ENCODE measurements at places on chromosomes 13 and 19.
A peak's percentile ranks its signal among the peaks of the same experiment; 100 is the strongest.

DNA sequence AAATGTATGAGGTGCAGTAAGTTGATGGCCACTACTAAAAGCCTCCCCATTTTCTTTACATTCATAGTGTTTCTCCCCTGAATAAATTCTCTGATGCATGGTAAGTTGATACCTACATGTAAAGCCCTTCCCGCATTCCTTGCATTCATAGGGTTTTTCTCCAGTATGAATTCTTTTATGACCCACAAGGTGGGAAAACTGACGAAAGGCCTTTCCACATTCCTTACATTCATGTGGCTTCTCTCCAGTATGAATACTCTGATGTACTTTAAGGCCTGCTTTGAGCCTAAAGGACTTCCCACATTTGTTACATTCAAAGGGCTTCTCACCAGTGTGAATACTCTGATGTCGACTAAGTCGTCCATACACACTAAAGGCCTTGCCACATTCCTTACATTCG lies 20.5 kb downstream of the ZNF607 start:
- DNase-seq: no peak

GRCh38 chr13:26219726-26220125 lies 2.4 kb downstream of the RNF6 start:
- no peak for DNase-seq

DNA sequence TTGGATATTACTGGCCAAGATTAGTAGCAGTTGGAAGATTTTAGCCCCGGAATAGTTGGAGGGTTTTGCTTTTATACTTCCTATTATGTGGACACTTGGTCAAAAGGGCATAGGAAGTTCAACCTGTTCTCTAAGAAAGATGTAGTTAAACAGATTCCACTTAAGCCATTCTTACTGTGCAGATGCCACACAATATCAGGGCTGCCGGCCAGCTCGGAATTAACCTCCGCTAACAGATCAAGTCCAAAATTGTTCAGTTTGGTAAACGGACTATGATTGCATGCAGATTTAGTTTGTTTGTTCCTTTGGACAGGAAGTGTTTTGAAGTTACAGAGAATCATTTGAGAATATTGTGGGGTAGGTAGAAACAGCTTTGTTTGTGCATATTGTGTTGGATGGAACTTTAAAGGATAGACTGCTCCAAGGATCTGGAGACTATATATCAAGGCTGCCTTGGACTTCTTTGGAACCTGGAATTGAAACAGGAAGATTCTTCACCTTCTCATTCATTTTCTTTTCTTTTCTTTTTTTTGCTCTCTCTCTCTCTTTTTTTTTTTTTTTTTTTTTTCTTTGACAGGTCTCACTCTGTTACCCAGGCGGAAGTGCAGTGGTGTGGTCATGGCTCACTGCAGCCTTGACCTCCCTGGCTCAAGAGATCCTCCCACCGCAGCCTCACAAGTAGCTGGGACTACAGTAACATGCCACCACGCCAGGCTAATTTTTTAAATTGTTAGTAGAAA lies 5.0 kb upstream of the SPRY2 start:
- DNase-seq: no peak

DNA sequence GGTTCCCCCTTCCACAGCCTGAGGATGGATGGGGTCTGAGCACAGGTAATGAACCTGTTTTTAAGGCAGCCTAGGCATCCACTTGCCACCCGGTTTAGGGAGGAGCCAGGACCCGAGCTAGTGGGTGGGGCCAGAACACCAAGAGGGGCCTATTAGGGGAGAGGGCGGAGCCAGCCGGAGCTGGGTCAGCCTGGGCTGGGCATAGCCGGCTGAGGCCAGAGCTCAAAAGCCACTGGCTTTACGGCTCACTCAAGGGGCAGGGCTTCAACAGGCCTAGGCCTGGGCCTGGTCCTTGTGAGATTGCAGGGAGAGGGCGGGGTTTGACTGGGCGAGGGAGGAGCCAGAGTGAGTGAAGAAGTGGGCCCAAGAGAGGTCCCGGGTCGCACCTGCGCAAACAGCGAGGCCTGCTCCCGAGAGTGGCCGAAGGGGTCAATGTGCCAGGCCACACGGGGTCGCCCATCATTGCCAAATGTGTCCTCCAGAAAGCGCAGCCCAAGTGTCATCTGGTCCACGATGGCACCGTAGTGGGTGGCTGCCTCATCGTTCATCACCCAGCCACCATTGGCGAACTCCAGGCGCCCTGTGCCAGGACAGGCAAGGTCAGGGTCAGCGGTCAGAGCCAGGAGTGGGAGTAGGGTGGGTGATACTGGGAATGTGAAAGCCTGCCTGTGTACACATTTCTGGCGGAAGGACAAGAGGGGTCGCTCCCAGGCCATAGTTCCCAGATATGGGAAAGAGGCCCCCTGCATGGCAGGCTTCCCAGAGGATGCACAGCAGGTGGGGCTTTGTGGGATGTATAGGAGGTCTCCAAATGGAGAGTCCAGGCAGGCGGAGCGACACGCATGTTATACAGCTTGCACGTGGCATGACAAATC lies 1.9 kb downstream of the MAN2B1 start:
- no peak for DNase-seq

DNA sequence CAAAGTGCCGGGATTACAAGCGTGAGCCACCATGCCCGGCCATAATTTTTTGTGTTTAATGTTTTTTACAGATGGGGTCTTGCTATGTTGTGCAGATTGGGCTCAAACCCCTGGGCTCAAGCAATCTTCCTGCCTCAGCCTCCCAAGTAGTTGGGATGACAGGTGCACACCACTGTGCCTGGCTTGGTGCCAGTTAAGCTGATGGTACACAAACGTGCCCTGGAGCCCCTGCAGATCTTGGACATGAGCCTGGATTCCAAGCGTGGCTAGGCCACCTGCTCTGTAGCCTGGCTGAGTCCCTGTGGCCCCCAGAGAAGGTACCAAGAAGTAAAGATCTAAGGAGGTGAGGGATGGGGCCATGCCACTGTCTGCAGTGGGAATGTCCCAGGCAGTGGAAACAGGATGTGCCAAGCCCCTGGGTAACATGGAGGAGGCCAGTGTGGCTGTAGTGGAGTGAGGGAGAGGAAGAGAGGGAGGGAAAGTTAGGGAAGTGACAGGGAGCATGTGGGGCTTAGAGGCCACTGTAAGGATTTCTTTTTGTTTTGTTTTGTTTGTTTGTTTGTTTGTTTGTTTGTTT lies 7.0 kb downstream of the PRODH2 start:
- no peak for DNase-seq

DNA sequence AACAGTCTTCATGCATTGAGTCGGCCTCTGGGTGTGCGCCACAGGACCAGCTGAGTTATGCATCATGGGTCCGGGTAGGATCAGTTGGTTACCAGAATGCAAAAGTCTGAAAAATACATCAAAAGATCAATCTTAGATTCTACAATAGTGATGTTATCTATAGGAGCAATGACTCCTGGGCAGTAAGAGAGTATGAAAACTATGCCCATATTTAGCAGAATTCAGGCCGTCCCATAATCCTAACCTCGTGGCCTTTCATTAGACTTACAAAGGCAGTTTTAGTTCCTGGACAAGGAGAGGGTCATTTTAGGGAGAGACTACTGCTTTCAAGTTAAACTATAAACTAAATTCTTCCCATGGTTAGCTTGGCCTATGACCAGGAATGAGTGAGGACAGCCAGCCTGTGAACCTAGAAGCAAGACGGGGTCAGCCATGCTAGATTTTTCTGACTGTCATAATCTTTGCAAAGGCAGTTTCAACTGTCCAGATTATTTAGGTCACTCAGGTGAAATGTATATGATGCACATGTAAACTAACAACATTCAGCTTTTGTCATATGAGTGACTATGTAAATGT lies 11.8 kb upstream of the CDADC1 start:
- DNase-seq: no peak

- DNase-seq: no peak
Observed at GRCh38 chr13:30816736-30817135, 81.4 kb downstream of the ALOX5AP start.

DNA sequence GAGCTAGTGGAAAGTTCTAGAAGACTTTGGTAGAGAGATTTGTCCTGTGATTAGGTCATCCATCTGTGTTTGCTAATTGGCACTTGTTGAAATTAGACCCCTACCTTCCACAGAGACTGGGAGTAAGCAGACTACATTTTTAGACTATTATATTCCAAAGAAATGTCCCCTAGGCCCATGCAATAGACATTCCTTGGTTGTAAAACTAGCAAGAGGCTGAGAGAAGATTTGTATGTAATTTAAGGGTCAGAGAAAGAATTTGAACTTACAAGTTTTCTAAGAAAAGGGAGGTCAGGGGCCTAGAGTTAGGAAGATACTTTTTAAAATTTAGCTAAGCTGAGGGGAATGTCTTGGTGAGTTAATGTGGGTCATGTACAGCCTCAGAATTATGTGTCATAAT lies 470.7 kb upstream of the SLITRK1 start:
- DNase-seq: no peak

DNA sequence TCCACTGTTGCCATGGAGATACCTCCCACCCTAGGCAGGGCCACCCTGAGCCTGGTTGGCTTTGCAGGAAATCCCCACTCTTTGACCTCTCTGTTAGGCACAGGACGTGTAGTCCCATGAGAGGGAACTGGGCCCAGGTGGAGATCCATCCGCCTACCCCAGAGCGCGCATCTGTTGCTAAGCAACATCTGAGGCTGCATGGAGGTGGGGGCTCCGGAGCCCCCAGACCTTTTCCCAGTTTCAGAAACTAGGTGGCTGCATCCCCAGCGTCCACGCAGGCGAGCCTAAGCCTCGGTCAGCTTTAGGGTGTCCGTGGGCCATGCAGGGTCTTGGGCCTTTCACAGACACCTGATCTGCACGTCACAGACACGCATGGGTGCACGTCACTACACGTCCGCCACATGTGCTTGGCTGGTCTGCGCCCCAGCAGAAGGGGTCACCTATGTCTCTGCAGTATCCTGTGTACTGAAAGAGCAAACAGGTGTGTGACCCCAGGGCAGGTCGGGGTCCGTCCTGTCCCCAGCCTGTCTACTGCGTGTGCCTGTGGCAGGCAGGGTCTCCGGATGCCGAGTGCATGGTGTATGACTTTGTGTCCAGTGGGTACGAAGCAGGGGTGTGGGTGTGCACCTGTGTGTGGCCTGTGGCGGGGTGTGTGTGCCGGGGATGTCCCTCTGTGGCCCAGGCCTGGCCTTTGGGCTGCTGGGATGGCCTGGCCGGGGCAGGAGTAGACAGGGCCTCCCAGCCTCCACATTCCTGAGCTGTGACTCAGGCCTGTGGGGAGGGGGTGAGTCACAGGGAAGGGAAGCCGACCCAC lies 4.1 kb upstream of the CIRBP start:
- DNase-seq: peak; percentile 94

DNA sequence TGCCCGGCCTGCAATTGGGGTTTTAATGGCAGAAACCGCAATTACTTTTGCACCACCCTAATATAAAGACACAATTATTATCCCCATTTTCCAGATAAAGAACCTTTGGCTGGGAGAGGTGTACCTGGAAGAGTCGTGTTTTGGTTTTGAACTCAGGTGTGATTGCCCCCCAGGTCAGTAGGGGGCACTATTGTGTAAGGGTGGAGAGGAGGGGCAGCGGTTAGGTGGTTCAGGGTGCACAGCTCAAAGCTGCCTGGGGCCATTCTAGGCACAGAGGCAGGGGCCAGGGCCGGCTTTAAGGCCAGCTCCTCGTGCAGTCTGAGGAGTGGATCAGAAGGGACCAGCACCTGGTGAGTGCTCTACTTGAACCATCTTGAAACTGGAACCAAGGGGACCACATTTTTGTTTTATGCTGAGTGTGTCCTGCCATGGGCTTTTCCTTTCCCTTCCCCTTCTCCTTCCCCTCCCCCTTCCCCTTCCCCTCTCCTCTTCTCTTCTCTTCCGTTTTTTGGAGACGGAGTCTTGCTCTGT lies 5.8 kb upstream of the FCGRT start:
- DNase-seq: no peak

DNA sequence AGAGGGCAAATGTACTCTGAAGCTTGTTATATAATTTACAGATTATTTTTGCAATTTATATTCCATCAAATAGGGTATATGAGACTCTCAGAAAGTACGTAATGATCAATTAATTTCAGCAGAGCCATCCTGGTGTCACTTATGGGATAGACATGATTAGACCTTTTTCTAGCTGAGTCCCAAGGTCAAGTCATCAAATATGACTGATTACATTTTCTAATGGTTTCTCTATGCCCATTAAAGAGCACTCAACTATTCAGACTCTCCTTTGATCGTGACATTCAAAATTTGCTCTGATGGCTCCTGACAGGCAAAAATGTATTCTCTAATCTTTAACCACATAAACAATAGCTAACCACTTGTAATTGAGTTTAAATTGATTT lies 469.2 kb downstream of the COG6 start:
- no peak for DNase-seq

GRCh38 chr19:1294688-1295087 lies 9.0 kb downstream of the EFNA2 start:
- no peak for DNase-seq

DNA sequence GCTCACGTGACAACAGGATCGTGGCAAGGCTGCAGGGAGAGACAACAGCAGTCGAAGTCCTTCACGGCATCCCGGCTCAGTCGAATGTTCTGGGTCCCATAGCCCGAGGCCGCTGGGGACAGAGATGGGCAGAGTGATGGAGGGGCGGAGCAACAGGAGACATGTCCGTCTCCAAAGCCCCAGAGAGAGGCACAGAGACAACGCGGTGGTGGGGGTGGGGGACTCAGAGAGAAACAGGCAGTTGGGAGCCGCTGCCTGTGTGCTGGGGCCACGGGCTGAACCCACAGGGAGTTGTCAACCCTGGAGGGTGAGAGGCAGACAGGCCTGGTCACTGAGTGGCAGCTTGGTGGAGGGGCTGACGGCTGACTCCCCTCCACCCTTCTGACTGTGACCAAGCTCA lies 20.4 kb downstream of the NOSIP start:
- no peak for DNase-seq

GRCh38 chr19:34335914-34336313 lies 29.1 kb upstream of the GPI start:
- DNase-seq: no peak

- DNase-seq: no peak
Observed at GRCh38 chr13:112194167-112194530, 127.2 kb downstream of the SOX1 start.

- peak; percentile 97 for DNase-seq
Observed at GRCh38 chr19:46713781-46714443, 3.0 kb downstream of the PRKD2 start.

DNA sequence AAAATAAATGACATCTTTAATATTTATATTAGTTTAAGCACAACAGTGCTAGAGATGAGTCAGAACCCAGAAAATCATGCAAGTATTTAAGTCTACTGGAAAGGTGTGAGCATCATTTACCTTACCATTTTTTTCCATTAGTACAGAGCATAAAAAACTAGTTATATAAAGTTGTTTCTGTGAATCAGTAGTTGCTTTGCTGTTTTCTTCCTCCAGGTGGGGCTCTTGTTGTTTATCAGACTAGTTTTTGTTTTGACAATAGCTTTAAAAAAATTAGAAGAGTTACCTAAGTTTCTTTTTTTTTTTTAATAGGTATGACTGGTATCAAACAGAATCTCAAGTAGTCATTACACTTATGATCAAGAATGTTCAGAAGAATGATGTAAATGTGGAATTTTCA lies 12.7 kb downstream of the SUGT1 start:
- no peak for DNase-seq

DNA sequence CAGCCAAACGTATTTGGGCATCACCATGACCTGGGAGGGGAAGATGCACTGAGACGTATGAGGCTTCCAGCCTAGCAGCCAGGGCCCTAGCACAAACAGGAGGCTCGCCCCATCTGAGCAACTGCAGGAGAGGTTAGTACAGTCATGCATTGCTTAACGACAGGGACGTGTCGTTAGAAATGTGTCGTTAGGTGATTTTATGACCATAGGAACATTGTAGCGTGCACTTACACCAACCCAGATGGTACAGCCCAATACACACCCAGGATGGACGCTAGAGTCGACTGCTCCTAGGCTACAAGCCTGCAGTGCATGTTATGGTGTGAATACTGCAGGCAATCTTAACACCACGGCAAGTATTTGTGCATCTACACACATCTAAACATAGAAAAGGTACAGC lies 9.3 kb downstream of the CD177 start:
- DNase-seq: no peak

Data from hepatic stellate cell (primary cell).